ENCODE measurements at places on chromosomes 6 and 20. TPM values are rescaled to one million over a fixed set of nuclear protein-coding genes. Genes with fewer than 3 reads are reported as not detected.

The POPDC3 gene
- 13.7 TPM for total RNA-seq

The RBM39 gene
- total RNA-seq: 396 TPM

The CCN6 gene
- not detected for total RNA-seq

The CALHM5 gene
- total RNA-seq: 6.1 TPM

The GNMT gene
- total RNA-seq: not detected
